ENCODE measurements at places on chromosomes 2 and 18.
A peak's percentile ranks its signal among the peaks of the same experiment; 100 is the strongest.

DNA sequence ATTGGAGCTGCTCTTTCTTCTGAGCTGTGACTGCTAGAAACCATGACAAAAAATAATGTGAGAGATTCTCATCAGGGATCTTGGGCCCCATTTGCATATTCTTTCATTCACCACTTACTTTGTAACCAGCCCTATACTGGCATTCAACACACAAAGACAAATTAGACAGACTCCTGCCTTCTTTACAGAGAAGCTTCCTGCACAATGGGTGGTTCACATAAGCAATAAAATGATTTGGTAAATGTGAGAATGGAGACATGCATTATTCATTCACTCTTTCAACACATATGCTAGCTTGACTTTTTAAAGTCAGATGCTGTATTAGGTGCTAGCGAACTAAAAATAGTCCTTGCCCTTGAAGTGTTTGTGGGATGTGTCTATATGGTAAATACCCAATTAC, 174.4 kb downstream of the NCKAP5 start:
- no peak for DNase-seq

GRCh38 chr2:69741575-69742321, at the start of gene ANXA4:
TSS of gene ANXA4 (plus strand) at chr2:69742134. CDS start at chr2:69781566, 39,432 bp downstream.
- peak; percentile 94 for DNase-seq

DNA sequence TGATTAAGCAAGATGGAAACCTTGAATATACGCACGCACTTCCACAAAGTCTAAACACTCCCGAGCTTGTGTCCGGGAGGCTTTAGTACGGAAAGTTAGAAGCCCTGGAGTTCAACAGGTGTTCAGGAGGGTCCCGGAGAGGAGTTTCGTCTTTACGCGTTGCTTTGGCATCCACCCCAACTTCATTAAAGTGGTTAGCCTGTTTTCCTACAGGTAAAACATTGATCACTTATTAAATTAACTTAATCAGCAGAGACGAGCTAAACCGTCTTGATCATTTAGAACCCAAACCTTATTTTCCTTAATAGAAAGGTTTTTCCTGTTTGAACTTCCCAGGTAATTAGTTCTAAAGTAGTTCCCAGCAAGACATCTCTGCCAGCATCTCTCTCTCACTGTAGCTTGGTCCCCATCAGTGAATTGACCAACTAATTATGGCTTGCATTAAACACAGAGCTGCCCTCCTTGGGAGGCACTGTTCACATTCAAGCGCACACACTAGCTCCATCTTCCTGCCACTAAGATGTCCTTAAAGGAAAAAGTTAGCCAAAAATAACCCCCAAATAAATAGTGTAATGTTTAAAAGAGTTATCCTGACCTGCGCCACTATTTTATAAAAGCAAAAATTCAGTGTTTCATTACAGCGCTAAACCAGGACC, 1.4 kb downstream of the NPAS2 start:
- DNase-seq: no peak

DNA sequence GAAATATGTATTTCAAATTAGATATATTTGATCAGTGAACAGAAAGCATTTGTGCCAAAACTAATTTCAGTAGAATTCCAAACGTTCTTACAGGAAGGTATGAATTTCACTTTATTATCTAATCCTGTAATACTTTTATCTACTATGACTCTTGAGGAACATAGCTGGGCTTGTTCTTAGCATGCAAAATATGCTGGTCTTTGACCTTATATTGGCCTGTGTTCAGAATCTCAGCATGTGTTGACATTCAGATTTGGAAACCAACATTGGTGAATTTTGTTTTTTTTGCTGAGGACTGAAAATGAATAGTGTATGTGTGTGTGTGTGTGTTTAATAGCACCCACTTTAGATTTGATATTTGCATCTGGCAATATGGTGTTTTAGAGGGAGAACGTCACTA, 112.2 kb downstream of the MEIS1 start:
- no peak for DNase-seq

DNA sequence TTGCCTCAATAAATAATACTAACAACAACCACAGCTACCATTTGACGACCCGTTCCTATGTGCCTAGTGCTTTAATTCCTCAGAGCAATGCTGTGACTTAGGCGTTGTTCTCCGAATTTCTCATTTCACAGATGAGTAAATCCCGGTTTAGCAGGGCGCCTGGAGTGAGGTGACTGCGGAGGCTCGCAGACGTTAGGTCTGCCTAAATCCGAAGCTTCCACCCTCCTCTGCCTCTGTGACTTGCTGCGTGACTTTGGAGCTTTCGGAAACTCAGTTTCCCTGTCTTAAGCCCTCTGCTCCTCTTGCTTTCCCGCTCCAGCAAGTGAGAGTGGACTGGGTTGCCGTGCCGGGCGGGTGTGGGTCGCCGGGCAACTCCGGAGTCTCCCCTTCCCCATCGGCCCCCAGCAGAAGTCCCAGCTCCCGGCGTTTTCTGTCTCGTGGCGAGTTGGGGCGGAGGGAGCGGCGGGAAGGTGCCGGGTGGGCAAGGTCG, 711 bp upstream of the ATOH8 start:
- no peak for DNase-seq

DNA sequence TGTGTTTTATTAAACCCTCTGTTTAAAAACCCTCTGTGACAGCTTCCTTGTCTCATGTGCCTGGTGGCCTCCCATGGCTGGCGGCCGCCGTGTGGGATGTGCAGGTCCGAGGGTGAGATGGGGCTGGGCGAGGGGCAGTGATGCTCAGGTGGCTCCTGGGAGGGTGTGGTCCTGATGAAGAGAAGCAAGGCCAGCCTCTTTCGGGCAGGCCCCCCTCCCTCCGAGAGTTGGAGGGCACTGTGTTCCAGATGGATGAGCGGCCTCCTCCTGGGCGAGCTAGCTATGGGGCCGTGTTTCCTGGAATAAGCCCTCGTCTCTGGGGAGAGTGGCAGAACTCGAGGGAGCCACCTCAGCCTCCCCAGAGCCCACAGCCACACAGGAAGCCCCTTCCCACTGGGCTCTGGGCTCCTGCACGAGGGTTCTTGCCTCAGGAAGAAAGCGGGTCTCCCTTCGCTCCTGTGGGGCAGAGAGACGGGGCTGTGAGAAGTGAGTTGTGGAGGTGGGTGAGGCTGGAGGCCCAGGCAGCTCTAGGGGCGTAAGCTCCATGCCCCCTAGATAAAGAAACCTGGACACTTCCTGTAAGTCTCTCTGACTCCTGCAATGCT, 72.1 kb downstream of the ASB1 start:
- no peak for DNase-seq

All from mucosa of descending colon (tissue), 3 donors.